Lower lobe of right lung (tissue), 2 donors: ENCODE measurements at places on chromosomes 13 and 19.
A peak's percentile ranks its signal among the peaks of the same experiment; 100 is the strongest.

DNA sequence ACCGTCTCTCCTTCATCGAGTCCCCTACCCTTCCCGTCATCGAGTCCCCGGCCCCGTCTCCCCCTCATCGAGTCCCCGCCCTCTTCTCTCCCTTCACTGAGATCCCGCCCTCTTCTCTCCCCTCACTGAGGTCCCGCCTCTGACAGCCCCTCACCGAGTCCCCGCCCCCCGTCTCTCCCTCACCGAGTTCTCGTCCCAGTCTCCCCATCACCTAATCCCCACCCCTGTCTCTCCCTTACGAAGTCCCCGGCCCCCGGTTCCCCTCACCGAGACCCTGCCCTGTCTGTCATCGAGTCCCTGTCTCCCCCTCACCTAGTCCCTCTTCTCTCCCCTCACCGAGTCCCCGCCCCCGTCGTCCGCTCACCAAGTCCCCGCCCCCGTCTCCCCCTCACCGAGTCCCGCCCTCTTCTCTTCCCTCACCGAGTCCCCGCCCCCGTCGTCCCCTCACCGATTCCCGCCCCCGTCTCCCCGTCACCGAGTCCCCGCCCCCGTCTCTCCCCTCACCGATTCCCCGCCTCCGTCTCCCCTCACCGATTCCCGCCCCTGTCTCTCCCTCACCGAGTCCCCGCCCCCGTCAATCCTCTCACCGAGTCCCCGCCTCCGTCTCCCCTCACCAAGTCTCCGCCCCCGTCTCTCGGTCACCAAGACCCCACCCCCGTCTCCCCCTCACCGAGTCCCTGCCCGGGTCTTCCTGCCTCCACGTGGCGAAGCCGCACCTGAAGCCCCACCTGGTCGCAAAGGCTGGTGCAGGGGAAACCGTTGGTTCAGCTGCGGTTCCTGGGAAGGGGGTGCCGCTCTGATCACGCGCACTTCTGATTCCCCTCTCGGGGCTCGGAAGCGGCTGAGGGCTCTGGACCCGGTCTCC is 23.9 kb upstream of the ZNF846 start:
- peak; percentile 96 for DNase-seq

- no peak for DNase-seq
Observed at GRCh38 chr13:56166864-56167263, 973.9 kb upstream of the PRR20A start.

DNA sequence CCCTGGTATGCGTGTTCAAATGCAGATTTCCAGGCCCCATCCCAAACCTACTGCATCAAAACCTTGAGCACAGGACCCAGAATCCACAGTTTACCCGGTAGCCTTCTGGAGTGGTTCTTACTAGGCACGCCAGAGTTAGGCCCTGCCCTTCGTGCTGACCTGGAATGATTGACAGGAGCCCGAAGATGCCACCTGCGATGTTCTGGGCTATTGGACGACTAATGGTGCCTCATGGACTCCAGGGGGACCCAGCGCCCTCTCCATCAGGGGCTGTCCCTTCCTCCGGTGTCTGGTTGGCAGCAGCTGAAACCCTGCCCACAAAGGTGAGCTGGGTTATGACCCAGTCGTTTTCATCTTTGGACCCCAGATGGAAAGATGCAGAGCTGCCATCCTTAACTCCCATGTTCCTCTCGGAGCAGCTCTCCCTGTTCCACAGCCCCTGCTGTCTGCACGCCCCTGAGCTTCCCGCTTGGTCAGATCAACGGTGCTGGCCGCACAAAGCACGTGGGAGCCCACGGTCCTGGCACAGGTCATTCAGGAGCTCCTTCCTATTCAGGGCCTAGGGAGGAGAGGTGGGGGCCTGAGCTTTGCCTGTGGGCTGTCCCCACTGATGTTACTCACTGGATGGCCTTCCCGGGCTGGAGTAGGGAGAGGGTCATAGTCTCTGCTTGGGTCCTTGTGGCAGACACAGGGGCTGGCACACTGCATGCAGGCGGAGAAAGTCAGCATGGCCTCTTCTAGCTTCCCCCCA is 65.8 kb downstream of the GPR12 start:
- no peak for DNase-seq

DNA sequence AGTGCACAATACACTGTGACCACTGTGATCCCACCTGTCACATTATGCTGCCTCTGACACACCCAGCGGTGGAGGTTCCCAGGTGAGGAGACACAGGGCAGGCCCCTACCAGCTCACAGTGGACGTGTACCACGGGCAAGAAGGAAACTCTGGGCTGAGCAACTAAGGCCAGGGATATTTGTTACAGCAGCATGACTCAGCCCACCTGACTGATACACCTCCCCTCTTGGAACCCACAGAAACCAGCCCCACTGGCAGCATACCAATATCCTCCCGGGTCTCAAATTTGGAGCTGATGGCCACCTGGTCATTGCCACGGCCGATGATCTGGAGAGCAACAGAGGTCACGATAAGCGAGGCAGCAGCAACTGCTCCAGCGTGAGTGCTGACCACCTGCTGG is 14.9 kb downstream of the KLC3 start:
- no peak for DNase-seq

GRCh38 chr19:55094456-55095259 is 19.0 kb downstream of the EPS8L1 start:
- no peak for DNase-seq

DNA sequence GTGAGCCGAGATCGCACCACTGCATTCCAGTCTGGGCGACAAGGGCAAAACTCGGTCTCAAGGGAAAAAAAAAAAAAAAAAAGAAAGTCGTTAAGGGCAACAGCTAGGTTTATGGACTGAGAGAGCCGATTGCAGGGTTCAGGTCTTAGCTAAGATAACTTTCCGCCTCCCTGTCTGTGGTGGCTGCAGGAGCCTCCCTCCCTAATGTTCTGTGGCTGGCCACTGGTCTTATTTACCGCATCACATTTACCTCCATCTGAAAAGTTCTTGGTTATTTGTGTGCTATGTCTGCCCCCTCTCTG is 722 bp upstream of the CRTC1 start:
- DNase-seq: no peak

DNA sequence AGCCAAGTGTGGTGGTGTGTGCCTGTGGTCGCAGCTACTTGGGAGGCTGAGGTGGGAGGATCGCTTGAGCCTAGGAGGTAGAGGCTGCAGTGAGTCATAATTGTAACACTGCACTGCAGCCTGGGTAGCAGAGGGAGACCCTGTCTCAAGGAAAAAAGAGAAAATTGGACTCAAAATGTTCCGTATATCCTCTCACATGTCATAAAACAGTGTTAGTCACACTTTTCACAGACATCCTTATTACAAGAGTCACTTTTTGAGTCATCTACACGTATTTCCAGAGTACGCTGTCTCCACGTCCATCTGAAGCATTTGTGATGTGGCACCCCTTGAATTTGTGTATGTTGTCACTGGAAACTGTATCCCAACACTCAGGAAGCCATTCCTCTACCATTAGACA is 133.0 kb downstream of the SIPA1L3 start:
- DNase-seq: no peak

- DNase-seq: no peak
Observed at GRCh38 chr13:71320452-71320851, 546.6 kb downstream of the DACH1 start.

GRCh38 chr13:100657881-100658315 is 16.7 kb downstream of the TMTC4 start:
- no peak for DNase-seq

DNA sequence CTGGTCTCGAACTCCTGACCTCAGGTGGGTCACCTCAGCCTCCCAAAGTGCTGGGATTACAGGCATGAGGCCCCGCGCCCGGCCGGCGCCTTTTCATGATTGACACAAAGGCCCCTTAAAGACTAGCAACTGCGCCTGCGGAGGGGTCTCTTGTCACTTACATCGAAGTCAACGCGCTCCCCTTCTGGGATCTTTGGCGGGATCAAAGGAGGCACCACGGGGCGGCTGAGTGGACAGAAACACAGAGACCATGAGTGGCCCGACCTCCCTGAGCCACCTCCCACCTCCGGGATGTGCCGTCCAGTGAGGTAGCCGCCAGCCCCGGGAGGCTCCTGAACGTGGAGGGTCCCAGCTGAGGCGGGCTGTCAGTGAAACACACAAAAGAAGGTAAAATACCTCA is 7.3 kb downstream of the TNNT1 start:
- DNase-seq: no peak
